ENCODE measurements at places on chromosomes 4 and X.

DNA sequence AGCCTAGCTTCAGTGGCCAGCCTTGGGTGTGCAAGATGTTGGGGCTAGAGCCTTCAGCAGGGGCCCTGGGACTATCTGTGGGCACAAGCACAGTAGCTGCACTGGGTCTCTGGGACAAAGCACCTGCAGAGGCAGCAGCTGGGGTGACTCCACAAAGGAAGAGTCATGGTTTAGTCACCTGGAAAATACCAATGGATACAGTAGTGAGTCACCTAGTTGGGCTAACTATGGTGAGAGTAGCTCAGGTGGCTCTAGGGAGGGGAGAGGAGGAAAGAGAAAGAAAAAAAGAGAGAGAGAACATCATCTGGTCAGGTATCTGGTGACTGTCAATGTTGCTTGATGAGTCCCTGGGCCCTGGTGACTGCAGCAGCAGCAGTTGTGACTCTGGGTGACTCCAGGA lies 72.9 kb upstream of the SPIN4 start:
- no peaks in the 10 kb centered on the region for H3K27me3 ChIP-seq
- H3K4me1 ChIP-seq, result no peaks in the 10 kb centered on the region
- no peak overlapping the region for H3K4me3 ChIP-seq
- no peaks in the 10 kb centered on the region for H3K36me3 ChIP-seq
- no peak overlapping the region for H3K27ac ChIP-seq

GRCh38 chr4:36249610-36250009 lies 5.3 kb upstream of the ARAP2 start:
- no peaks in the 10 kb centered on the region for H3K27me3 ChIP-seq
- H3K27ac ChIP-seq, result no peak overlapping the region
- DNase-seq, result no peak
- no peak overlapping the region for H3K4me3 ChIP-seq
- no peaks in the 10 kb centered on the region for H3K36me3 ChIP-seq

DNA sequence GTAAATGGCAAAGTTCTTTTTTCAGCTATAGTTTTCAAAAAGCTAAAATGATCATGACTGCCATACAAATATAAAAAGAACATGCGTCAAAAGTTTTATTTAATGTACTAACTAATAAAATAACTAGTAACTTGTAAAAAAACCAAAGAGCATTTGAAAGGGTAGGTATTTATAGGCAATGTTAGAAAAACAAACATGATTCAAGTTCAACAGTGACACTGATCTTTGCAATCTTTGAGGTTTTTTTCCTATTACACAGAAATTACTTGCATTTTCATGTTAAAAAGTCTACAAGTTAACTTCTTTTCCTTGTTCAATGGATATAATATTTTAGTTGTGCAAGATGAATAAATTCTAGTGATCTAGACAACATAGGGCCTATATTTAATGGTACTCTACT lies 72.3 kb upstream of the GRID2 start:
- no peaks in the 10 kb centered on the region for H3K36me3 ChIP-seq
- H3K4me3 ChIP-seq, result no peak overlapping the region

- no peak overlapping the region for H3K4me3 ChIP-seq
- H3K36me3 ChIP-seq, result no peaks in the 10 kb centered on the region
- DNase-seq, result no peak
- H3K27ac ChIP-seq, result no peak overlapping the region
Observed at GRCh38 chr4:141771889-141772830, 135.8 kb downstream of the IL15 start.

DNA sequence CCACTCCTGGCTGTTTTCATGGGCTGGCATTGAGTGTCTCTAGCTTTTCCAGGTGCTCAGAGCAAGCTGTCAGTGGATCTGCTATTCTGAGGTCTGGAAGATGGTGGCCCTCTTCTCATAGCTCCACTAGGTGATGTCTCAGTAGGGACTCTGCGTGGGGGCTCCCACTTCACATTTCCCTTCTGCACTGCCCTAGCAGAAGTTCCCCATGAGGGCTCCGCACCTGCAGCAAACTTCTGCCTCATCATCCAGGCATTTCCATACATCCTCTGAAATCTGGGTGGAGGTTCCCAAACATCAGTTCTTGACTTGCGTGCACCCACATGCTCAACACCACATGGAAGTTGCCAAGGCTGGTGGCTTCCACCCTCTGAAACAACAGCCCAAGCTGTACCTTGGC lies 13.8 kb downstream of the GLRA3 start:
- no peaks in the 10 kb centered on the region for H3K27me3 ChIP-seq
- H3K4me1 ChIP-seq, result no peaks in the 10 kb centered on the region
- no peak overlapping the region for H3K4me3 ChIP-seq
- no peak overlapping the region for H3K27ac ChIP-seq

DNA sequence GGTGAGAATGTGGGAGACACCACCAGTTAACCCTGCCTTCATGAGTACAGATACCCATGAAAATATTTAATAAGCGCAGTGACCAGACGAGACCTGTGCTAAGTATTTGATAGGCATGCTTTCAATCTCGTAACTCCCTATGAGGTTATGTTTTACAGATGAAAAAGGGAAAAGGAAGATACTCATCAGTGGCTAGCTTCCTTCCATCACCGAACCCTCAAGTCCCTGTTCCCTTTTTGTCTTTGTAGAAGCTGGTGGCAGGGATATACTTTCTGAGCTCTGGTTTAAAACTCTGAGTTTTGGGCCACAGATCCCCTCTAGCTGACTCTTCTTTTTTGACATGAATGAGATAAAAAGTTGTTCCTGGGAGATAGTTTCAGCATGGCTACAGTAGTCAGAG lies 26.3 kb downstream of the AFF1 start:
- H3K36me3 ChIP-seq, result no peaks in the 10 kb centered on the region
- DNase-seq, result no peak
- peaks cover 7% of the 10 kb centered on the region for H3K4me1 ChIP-seq
- H3K27me3 ChIP-seq, result no peaks in the 10 kb centered on the region

- no peaks in the 10 kb centered on the region for H3K4me1 ChIP-seq
- H3K27me3 ChIP-seq, result no peaks in the 10 kb centered on the region
- H3K27ac ChIP-seq, result no peak overlapping the region
- no peaks in the 10 kb centered on the region for H3K36me3 ChIP-seq
Observed at GRCh38 chr4:90458576-90458975, 331.4 kb downstream of the CCSER1 start.

GRCh38 chr4:8316251-8316771 lies 46.8 kb downstream of the HTRA3 start:
- no peak overlapping the region for H3K4me3 ChIP-seq
- no peaks in the 10 kb centered on the region for H3K27me3 ChIP-seq
- DNase-seq, result no peak
- H3K4me1 ChIP-seq, result no peaks in the 10 kb centered on the region
- no peaks in the 10 kb centered on the region for H3K36me3 ChIP-seq

GRCh38 chrX:45230410-45230809 lies 29.7 kb upstream of the DIPK2B start:
- no peak overlapping the region for H3K4me3 ChIP-seq
- no peak overlapping the region for H3K27ac ChIP-seq
- no peaks in the 10 kb centered on the region for H3K36me3 ChIP-seq
- no peaks in the 10 kb centered on the region for H3K27me3 ChIP-seq

DNA sequence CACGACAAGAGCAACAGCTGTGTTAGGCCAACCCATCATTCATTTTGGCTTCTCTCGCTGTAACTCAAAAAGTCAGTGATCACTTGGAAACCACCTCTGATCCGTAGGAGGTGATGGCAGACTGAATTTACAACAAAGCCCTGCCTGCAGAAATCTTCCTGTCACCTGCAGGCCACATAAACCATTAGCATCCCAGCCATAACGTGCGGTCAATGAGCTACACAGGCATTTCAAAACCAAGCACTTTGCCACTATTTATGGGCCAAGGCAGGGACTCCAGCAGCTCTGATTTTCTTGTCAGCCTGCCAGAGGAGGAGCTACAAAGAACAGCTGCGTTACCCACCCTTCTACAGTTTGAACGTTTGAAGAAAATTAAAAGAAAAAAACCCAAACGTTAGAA lies 228.1 kb upstream of the PPARGC1A start:
- no peaks in the 10 kb centered on the region for H3K4me1 ChIP-seq
- H3K4me3 ChIP-seq, result no peak overlapping the region
- no peak for DNase-seq
- H3K27me3 ChIP-seq, result no peaks in the 10 kb centered on the region

- H3K27ac ChIP-seq, result no peak overlapping the region
- no peaks in the 10 kb centered on the region for H3K4me1 ChIP-seq
- no peaks in the 10 kb centered on the region for H3K36me3 ChIP-seq
- no peaks in the 10 kb centered on the region for H3K27me3 ChIP-seq
- H3K4me3 ChIP-seq, result no peak overlapping the region
Observed at GRCh38 chr4:17717301-17717700, 64.1 kb downstream of the FAM184B start.

GRCh38 chr4:51932261-51932660 lies 87.9 kb downstream of the LRRC66 start:
- H3K27ac ChIP-seq, result no peak overlapping the region
- H3K27me3 ChIP-seq, result no peaks in the 10 kb centered on the region
- H3K4me1 ChIP-seq, result no peaks in the 10 kb centered on the region
- DNase-seq, result no peak
- H3K36me3 ChIP-seq, result no peaks in the 10 kb centered on the region

GRCh38 chr4:306551-306961 lies 1.3 kb upstream of the ZNF732 start:
- no peaks in the 10 kb centered on the region for H3K27me3 ChIP-seq
- H3K4me3 ChIP-seq, result no peak overlapping the region
- peaks cover 5% of the 10 kb centered on the region for H3K4me1 ChIP-seq
- no peak for DNase-seq
- no peak overlapping the region for H3K27ac ChIP-seq

GRCh38 chr4:95560774-95561173 lies 12.0 kb upstream of the UNC5C start:
- no peak overlapping the region for H3K4me3 ChIP-seq
- H3K27me3 ChIP-seq, result no peaks in the 10 kb centered on the region
- no peaks in the 10 kb centered on the region for H3K4me1 ChIP-seq
- H3K27ac ChIP-seq, result no peak overlapping the region

- peaks cover 8% of the 10 kb centered on the region for H3K4me1 ChIP-seq
- no peak overlapping the region for H3K4me3 ChIP-seq
- no peak for DNase-seq
- H3K27ac ChIP-seq, result no peak overlapping the region
- no peaks in the 10 kb centered on the region for H3K36me3 ChIP-seq
- H3K27me3 ChIP-seq, result no peaks in the 10 kb centered on the region
Observed at GRCh38 chr4:145830699-145831098, 107.9 kb downstream of the ZNF827 start.

- peaks cover 24% of the 10 kb centered on the region for H3K4me1 ChIP-seq
- no peaks in the 10 kb centered on the region for H3K36me3 ChIP-seq
- no peaks in the 10 kb centered on the region for H3K27me3 ChIP-seq
Observed at GRCh38 chrX:48689208-48689920, 5.8 kb downstream of the WAS start.

- no peak overlapping the region for H3K4me3 ChIP-seq
- no peaks in the 10 kb centered on the region for H3K36me3 ChIP-seq
- no peaks in the 10 kb centered on the region for H3K4me1 ChIP-seq
- H3K27me3 ChIP-seq, result no peaks in the 10 kb centered on the region
- DNase-seq, result no peak
Observed at GRCh38 chrX:50565718-50566117, 95.1 kb upstream of the DGKK start.

All from naive thymus-derived CD4-positive, alpha-beta T cell (primary cell).